ENCODE measurements at places on chromosomes 13 and 19.

- DNase-seq = no peak
Observed at GRCh38 chr19:355134-355533, 10.5 kb upstream of the MIER2 start.

GRCh38 chr13:71214357-71214756 lies 652.6 kb downstream of the DACH1 start:
- no peak for DNase-seq

GRCh38 chr19:6476155-6476895 lies 5.3 kb downstream of the DENND1C start:
- DNase-seq = no peak

DNA sequence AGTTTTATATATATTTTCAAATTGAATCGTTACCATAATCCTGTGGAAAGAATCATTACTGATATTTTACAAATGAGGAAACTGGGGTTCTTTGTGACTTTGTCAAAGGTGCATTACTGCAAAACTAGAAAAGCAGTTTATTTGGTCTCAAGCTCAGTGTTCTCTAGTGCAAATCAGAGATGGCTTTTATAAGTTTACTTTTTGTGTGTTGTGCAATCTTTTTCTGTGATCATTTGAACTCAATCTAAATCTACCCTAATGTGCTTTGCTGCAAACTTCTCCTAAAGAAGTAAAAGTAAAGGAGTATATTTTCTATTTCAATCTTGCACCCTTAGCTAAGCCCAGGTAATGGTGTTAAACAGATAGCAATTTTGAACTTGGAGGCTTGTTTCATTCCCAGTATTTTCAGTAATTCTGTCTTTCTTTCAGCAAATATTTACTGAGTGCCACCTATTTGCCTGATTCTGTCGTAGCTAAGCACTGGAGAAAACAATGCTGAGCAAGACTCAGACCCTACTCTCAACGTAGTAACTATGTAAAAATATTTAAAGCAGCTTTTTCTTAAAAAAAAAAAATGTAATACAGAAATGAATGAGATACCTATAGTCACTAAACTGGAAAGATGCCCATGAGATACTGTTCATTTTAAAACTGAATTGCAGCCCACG lies 124.0 kb downstream of the TDRD3 start:
- no peak for DNase-seq

- no peak for DNase-seq
Observed at GRCh38 chr13:51235756-51236490, 13.7 kb downstream of the FAM124A start.

- DNase-seq = peak; percentile 86
Observed at GRCh38 chr13:41465241-41465847, 8.0 kb downstream of the RGCC start.

GRCh38 chr13:32007494-32007893 lies 24.1 kb upstream of the FRY start:
- no peak for DNase-seq

- DNase-seq = no peak
Observed at GRCh38 chr13:110629735-110630134, 14.4 kb downstream of the NAXD start.

DNA sequence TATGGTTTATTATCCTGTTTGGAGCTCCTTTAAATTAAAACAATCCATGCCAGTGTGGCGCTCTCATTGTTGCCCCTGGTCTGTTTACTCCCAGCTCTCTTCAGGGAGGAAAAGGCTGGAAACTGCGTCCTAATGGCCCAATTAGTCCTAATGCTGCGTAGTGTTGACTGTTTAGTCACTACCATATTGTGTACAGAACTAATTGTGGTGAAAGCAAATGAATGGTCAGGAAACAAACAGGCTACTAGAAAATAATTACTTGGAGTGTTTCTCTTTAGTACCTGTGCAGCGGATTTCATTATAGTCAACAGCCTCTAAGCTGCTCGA lies 54.5 kb upstream of the MTIF3 start:
- no peak for DNase-seq

DNA sequence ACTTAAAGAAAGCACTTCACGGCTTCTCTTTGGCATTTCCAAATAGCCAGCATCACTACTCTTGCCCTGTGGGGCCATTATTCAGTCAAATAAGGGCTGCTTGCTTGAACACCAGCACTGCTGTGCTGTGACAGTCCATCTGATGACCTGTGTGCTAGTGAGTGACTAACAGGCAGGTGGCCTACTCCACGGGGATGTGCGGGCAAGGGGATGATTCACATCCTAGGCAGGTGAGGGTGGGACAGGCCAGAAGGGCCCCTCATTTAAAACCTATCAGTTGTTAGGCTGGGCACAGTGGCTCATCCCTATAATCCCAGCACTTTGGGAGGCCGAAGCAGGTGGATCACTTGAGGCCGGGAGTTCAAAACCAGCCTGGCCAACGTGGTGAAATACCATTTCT lies 8.2 kb downstream of the CCNE1 start:
- DNase-seq = no peak

DNA sequence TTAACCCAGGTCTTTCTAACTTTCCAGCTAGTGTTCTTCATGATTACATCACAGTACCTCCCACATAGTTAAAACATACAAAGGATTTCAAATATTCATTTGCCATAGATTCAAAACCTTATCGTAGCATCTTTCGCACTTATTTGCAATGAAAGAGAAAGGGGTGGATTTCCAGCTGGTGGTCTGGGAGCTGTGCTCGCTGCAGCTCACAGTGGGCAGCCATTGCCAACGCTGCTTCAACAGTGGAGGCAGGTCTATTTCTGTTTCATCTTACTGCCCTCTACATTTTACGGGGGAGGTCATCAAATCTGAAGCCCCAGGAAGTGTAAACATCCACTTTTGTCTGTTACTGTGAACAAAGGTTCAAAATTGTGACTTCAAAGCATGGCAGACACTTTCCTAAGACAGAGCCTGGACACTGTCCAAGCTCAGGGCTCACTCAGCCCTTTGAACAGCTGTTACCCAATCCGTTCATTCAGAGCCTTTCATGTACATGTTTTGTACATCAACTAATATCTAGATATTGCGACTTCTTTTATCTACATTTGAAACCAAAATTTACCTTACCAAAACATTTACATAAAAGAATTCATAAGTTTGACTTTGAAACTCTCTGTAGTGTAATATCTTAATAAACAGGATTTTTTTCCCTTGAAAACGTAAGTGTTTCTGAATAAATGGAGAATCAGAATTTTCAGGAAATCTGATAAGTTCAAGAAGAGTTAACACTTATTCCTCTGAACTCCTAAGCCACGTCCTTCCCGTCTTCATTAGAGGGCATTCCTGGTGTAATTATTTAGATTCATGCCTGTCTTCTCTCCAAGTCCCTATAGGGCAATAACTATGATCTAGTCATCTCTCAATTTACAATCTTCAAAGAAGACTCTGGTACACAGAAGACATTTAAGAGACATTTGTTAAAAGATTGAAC lies 25.1 kb downstream of the STARD13 start:
- no peak for DNase-seq

DNA sequence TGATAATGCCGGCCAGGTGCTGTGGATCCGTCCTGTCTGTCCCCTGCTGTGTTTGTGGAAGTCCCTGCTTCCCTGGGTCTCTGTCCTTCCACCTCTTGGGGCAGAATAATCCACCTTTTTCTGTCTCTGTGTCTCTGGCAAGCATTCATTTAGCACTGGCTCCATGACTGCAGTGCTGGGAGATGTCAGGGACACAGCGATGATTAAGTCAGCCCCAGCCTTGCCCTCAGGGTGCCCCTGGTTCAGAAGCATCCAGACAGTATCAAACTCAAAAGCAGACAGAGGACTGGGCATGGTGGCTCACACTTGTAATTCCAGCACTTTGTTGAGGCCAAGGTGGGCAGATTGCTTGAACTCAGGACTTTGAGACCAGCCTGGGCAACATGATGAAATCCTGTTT lies 1.5 kb downstream of the HIPK4 start:
- no peak for DNase-seq

- peak; percentile 59 for DNase-seq
Observed at GRCh38 chr13:94192431-94192975, 287.0 kb downstream of the DCT start.

DNA sequence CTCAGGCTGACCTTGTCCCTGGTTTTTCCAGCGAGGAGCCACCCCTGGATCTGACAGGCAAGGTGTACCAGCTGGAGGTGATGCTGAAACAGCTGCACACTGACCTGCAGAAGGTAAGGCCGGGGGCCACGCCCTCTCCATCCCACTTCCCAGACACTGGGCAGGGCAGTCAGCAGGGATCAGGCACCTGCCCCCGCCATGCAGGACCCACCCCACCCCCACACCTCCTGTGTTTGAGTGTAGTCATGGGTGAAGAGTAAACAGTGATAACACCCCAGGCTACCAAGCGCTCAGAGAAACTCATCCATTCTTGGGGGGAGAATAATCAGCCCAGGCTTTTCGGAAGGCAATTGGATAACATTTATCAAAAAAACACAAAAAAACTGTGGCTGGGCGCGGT lies 19.9 kb downstream of the DPF1 start:
- DNase-seq = no peak

DNA sequence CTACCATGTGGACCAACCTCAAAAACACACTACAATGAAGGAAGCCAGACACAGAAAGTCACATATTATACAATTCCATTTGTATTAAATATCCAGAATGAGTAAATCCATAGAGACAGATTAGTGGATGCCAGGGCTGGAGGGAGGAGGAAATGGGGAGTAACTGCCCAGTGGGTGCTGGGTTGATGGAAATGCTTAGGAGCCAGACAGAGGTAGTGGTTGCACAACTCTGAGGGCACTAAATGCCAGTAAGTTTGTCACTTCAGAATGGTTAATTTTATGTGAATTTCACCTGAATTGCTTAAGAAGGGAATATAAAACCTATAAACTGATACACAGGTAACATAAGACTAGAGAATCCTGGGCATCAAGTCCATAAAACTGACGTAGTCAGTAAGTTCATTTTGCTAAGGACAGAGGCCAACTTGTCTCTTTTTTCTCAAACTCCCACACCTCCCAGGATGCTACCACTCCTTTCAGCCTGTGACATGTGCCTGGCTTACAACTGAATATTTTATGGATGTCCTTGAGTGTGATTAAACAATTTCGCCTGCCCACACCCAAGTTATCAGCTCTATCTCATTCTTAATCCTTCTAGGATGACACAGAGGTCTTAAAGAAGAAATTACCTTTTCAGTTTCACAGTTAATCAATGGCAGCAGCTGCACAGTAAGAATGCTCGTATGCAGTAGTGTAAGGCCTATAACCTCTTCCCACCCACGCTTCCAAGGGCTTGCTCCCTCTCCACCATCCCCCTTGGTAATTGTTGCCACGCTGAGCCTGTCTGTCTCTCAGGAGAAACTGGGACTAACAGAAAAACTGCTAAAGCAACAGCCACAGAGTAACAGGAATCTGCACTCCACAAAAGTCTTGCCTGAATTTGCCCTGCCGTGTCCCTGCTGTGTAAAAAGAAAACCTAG lies 5.9 kb upstream of the MLNR start:
- DNase-seq = no peak

GRCh38 chr19:1169921-1170885 lies 3.9 kb downstream of the SBNO2 start:
- DNase-seq = no peak

DNA sequence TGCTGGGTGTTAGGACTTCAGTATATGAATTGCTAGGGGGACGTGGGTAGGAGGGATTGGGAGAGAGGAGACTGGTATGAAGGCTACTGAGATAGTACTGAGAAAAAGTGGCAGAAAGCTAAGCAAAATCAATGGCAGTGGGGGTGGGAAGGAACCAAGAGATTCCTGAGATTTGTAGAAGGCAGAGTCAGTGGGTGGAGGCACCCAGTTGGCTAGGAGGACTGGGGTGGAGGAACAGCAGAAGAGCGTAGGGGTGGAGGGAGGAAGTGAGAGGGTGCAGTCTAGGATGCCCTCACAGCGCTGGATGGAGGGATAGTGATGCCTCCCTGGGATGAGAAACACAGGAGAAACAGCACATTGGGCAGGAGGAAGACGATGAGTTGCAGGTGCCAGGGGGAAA lies 5.6 kb upstream of the MEDAG start:
- no peak for DNase-seq

DNA sequence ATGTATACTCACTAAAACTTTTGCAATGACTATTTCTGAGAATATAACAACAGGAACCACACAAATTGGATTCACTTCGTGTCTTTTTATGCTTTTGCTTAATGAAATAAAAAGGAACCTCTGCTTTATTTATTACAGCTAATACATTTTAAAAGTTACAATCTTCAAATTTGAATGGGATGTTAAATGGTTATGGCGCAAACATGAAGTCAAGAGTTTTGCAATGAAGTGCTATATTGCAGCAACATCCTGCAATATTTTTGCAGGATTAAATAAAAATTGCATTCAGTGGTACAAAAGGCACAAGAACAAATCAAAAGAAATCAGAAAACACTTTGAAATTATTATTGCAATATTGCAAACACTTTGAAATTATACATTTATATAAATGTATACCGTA lies 1519.0 kb upstream of the MIR17HG start:
- no peak for DNase-seq

DNA sequence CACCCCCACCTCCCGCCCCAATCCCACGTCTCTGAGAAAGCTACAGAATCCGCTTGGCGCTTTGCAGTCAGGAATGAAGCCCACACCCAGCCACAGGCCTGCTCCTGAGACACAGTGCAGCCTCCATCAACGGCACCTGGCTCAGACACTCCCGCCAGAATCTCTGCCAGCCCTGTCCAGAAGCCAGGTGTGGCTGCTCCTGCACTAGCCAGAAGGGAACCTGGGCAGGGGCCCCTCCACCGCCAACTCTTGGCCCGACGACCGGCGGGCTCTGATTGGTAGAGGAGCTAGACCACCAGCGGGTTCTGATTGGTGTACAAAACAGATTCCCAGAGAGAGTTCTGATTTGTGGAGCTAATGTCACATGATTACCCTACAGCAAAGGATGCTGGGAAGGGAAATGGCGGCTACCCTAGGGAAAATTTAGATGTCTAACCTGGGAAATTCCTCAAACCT lies 2.9 kb upstream of the PPP6R1 start:
- no peak for DNase-seq

- no peak for DNase-seq
Observed at GRCh38 chr19:2252055-2252796, 3.1 kb downstream of the AMH start.

DNA sequence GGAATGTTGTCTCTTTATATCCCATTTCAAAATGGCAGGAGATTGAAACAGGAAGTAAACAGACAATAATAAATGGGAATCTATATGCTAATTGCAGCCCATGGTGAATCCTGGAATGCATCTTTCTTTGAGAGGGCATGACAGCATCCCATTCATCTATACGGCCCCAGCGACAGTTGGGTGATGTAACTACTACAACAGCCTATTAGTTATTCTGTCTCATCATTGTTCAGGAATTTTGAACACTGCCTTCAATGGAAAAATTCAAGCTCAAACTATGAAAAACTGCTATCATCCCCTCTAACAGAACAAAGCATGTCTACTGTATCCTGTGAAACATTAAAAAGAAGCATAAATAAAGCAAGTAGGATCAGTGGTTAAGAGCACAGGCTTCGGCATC lies 262.1 kb downstream of the DCT start:
- DNase-seq = no peak

GRCh38 chr13:110341445-110342244 lies 34.6 kb downstream of the COL4A2 start:
- DNase-seq = no peak

GRCh38 chr13:44932850-44933251 lies 56.4 kb downstream of the NUFIP1 start:
- no peak for DNase-seq
